ENCODE measurements at places on chromosomes 13 and 19.

- no peak for DNase-seq
Observed at GRCh38 chr19:39424934-39425333, 10.8 kb downstream of the RPS16 start.

DNA sequence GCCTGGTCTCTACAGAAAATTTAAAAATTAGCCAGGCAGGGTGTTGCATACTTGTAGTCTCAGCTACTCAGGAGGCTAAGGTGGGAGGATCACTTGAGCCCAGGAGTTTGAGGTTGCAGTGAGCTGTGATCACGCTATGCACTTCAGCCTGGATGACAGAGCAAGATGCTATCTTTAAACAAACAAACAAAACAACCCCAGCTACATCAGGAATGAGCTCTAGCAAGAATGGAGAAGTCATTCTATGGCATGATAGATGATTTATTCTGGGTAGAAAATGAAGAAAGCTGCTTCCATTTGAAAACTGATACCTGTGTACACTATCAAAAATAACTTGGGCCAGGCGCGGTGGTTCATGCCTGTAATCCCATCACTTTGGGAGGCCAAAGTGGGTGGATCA is 15.8 kb upstream of the SHISA2 start:
- no peak for DNase-seq

DNA sequence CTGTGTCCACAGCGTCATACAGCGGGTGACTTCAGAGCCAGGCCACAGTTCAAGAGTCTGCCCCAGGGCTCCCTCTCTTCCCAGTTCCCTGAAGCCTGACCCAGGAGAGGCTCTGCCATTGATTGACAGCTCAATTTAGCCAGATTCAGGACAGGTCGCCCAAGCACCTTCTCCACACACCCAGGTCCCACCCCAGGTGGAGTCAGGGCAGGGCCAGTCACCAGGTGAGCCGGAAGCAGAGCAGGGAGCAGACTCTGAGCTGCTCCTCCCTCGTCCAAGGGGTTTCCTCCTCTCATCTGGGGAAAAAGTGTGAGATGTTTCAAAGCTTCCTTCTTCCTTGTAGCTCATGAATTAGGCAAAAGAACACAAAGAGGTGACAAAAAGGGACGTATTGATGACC is 5.6 kb downstream of the CEACAM7 start:
- DNase-seq = no peak

GRCh38 chr13:98755116-98755515 is 2.6 kb upstream of the SLC15A1 start:
- no peak for DNase-seq

DNA sequence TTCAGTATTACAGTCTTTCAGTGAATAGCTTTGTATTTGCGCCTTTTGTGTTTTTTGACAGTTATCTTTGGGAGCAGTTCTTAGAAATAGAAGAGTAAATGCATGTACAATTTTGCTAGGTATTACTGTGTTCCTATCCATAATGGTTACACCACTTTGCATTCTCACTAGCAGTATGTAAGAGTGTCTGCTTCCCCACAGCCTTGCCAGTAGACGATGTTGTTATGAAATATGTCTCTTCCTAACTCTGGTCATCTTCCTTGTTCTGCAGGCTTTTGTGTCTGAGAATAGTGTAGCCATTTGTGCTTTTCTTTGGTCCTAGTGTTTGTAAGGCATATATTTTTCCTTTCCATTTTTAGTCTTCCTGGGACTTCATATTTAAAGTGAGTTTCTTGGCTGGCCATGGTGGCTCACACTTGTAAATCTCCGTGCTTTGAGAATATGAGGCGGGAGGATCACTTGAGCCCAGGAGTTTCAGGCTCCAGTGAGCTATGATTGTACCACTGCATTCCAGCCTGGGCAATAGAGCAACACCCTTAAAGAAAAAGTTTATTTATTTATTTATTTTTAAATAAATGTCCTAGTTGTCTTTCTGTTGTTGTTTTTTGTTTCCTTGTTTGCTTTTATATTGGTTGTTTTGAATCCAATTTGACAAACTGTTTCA is 140.3 kb downstream of the PDS5B start:
- DNase-seq = no peak

GRCh38 chr13:37539170-37539569 is 59.4 kb downstream of the POSTN start:
- DNase-seq = no peak

- no peak for DNase-seq
Observed at GRCh38 chr13:75365724-75366173, 116.2 kb downstream of the TBC1D4 start.

- no peak for DNase-seq
Observed at GRCh38 chr13:42363941-42364612, 92.1 kb downstream of the AKAP11 start.

GRCh38 chr19:32875428-32875827 is 5.9 kb upstream of the SLC7A9 start:
- no peak for DNase-seq

DNA sequence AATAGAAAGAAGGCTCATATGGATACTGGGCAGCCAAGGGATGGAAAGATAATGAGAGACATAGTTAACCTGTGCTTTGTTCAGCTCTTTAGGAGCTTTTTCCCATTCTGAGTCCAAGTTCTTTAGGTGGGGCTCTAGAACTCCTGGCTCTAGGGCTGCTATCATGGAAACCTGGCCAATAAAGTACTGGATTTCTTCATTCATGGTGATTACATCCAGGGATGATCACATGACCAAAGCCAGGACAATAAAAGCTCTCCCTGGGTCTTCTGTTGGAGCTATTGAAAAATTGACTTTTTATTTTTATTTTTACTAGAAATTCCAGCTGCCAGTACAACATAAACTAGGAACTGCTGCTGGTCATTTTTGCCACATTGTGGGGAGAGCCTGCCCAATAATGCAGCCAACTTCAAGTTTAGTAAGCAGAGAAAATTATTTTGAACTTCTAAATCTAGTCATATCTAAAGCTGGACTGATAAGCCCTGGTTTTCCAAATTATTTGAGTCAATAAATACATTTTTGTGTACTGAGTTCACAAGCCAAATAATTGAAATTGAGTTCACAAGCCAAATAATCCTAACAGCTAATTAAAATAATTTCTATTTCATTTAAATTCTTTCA is 224.9 kb upstream of the STARD13 start:
- no peak for DNase-seq

DNA sequence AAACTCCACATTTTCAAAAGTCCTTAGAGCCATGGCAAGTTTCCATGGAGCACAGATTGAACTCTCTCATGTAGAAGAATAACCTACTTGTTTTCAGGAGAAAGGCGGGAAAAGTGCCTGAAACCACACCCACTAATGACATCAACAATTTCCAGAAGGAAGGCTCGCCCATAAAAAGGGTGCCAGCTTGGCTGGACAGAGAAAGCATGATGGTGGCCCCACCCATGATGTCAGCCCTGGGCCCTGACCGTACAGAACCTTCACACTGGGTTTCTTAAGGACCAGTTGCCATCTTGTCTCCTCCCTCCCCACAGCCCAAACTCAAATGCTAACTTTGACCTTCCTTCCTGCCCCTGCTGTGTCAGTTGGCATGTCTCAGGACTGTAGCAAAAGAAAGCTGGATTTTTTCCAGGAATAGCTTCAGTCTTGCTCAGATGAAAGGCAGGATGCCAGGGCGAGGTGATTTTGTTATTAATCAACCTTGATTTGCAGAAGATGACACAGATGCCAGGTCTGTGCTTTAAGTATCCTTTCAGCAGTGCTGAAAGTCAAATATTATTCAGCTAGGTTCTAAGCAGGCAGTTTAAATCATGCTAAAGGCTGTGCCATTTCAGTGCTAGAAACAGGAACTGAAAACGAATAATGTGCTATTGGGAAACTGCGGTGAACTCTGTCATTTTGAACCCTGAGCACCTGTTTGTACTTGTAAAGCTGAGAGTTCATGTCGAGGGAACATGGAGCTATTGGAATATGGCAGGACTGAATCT is 89.5 kb upstream of the RFC3 start:
- DNase-seq = no peak

- DNase-seq = no peak
Observed at GRCh38 chr13:35139591-35139990, 197.5 kb downstream of the NBEA start.

GRCh38 chr13:53501387-53501786 is 472.8 kb downstream of the OLFM4 start:
- no peak for DNase-seq

DNA sequence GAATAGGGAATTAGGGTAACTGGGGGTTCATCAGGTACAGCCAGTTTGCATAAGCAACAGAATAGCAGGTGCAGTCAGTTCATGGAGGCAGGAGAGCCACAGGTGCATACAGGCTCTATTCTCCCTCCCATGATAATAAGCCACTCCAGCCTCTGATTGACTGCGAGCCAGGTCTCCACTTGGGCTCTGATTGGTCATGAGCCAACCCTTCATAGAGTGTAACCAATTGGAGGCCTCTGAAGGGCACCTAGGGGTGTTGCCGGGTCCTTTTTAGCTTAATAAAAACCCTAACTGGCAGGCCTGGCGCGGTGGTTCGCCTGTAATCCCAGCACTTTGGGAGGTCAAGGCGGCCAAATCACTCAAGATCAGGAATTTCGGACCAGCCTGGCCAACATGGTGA is 8.7 kb upstream of the CKM start:
- no peak for DNase-seq

DNA sequence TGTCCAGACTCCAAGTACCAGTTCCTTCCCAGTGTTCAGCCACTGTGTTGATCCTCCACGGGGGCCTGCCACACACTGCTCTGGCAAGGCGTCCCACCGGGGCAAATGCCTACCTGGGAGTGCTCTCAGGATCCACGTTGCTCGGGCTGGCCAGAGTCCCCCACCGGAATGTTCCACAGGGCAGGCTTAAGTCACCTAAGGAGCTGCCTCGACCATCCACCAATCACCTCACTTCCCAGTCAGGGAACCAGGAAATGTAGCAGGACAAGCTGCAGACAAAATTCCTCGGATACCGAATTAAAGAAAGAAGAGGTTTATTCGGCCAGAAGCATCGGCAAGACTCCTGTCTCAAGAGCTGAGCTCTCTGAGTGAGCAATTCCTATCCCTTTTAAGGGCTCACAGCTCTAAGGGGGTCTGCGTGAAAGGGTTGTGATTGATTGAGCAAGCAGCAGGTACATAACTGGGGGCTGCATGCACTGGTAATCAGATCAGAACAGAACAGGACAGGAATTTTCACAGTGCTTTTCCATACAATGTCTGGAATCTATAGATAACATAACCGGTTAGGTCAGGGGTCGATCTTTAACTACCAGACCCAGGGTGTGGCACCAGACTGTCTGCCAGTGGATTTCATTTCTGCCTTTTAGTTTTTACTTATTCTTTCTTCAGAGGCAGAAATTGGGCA is 56.9 kb upstream of the EDNRB start:
- no peak for DNase-seq

- DNase-seq = no peak
Observed at GRCh38 chr19:7159105-7159933, 89.8 kb downstream of the ZNF557 start.

DNA sequence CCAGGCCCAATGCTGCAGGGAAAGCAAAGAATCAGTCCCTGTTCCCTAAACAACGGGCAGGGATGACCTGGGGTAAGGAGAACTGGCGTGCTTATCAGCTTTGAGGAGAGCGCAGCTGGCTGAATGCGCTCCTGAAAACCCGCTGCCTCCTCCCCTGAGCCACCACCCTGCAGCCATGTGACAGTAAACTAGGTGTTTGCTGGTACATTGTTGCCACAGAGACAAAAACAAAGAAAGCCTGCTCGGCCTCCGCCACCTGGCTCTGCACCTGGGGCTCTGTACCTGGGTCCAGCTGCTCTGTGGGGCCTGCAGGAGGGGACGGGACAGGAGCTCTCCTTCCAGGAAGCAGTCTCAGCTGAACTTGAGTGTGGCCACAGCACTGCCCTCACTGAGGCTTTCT is 21.8 kb downstream of the MCF2L start:
- no peak for DNase-seq

DNA sequence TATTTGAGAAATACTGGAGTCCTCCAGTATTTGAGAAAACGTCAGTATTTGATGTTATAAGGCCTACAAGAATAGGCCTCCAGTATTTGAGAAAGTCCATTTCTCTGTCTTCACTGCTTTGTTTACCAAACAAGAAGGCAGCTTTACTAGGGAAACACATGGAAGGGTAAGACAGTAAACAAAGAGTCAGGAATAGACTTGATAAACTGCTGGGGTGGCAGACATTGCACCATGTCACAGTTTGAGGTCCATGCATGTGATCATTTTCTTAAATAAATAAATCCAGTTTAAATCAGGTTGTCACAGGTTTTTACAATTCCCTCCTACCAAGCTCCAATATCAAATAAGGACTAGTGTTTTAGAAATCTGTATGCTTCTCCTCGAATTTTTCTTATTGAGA is 1431.0 kb upstream of the SPRY2 start:
- no peak for DNase-seq

DNA sequence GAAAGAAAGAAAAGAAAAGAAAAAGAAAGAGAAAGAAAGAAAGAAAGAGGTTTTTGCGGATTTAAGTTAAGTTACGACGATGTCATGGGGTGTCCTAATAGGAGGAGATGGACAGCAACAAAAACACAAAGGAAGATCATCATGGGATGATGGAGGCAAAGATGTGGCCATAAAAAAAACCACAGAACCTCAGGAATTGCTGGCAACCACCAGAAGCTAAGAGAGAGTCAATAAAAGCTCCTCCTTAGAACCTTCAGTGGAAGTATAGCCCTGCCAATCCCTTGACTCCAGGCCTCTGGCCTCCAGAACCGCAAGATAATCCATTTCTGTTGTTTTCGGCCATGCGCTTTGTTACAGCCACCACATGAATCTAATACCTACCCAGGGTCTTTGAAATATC is 11.5 kb downstream of the PLEKHA4 start:
- no peak for DNase-seq

- DNase-seq = no peak
Observed at GRCh38 chr19:35717665-35718344, at the start of gene KMT2B. Gene KMT2B (plus strand): TSS chr19:35718003. CDS start chr19:35718019, 16 bp downstream.

DNA sequence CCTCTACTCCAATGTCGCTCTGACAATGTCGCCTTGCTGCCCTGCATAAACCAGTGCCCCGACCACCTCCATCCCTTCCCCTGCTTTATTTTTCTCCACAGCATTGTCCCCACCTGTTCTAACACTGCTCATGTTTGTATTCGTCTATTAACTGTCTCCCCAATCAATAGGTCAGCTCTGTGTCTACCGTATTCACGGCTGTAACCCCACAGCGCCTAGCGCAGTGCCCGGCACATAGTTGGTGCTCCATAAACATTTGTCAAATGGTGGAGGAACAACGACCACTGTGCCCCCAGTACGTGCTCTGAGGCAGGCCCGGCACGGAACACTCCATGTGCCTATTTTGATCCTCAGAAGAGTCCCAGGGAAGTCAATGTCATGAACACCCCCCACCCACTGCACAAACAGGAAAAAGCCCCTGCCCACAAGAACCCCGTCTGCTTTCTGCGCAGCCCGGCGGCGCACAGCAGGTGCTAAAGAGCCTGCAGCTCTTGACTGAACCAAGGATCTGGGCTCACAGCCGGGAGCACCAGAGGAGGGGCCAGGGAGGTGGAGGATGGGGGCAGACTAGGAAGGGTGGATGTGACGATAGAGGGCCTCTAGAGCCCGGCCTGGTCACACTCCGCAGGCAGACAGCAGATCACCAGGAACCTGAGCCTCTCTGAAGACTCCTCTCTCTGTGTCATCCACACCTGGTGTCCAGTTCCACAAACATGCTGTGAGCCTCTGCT is 1.8 kb upstream of the CEACAM16 start:
- DNase-seq = no peak

- DNase-seq = no peak
Observed at GRCh38 chr13:42361701-42362100, 89.7 kb downstream of the AKAP11 start.
